ENCODE measurements at places on chromosomes 4 and X.

- no peak for DNase-seq
Observed at GRCh38 chr4:57093845-57094831, 16.0 kb downstream of the IGFBP7 start.

DNA sequence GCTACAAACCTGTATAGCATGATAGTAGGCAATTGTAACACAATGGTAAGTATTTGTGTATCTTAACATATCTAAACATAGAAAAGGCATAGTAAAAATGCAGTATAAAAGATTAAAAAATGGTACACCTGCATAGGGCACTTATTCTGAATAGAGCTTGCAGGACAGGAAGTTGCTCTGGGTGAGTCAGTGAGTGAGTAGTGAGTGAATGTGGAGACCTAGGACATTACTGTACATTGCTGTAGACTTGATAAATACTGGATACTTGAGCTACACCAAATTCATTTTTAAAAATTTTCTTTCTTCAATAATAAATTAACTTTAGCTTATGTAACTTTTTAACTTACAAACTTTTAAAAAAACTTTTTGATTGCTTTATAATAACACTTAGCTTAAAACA, 68.2 kb upstream of the MAML3 start:
- no peak for DNase-seq

DNA sequence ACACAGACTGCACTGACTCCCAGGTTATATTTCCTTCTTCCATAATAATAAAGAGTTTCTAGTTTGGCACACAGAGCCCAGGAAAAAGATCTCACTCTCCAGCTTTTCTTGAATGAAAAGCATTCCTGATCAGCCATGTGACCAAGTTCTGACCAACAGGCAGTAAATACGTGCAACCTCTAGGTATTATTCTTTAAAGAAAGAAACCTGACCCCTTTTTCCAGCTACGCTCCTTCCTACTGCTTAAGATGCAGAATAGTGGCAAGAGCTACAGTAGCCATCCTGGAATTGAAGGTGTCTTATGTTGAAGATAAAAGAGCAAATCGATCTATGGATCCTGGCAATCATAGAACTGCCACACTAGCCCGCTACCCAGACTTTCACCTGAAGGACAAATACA, 76.7 kb downstream of the LRBA start:
- DNase-seq = no peak

DNA sequence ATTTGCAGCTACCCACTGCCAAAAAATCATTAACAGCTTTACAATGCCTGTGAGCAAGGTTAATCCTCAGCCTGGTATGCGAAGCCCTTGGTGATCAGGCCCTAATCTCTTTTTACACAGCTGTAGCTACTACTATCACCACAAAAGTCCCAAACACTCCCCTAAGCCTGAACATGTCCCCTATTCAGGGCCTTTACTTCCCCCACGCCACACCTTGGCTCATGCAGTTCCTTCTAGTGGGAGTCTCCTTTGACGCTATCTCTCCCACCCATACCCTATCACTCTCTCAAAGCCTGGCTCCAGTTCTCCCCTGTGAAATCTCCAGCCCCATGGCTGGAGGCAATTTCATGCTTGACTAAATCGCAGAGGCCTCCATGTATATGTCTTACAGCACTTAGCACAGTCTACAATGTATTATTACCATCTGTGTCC, 90.6 kb upstream of the CBR4 start:
- no peak for DNase-seq

GRCh38 chr4:7160439-7160838, 31.9 kb upstream of the SORCS2 start:
- peak; percentile 62 for DNase-seq

- DNase-seq = no peak
Observed at GRCh38 chr4:17064959-17065358, 166.5 kb upstream of the LDB2 start.

DNA sequence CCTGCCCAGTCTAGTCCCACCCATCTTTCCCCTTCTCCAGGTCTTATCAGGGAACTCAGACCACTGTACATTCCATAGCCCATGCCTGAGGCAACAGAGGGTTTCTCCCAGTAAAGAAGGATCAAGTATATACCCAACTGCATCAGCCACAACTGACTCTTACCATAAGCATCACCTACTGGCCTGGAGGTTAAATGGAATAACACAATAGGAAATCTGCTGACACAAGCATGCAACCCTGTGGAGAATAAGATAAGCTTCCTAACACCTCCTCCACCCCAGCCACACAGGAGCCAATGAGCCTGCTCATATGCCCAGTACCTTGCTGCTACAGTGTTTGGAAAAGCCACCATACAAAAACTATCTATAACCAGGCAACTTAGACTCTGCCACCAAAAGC, 34.6 kb upstream of the PLK4 start:
- DNase-seq = no peak

DNA sequence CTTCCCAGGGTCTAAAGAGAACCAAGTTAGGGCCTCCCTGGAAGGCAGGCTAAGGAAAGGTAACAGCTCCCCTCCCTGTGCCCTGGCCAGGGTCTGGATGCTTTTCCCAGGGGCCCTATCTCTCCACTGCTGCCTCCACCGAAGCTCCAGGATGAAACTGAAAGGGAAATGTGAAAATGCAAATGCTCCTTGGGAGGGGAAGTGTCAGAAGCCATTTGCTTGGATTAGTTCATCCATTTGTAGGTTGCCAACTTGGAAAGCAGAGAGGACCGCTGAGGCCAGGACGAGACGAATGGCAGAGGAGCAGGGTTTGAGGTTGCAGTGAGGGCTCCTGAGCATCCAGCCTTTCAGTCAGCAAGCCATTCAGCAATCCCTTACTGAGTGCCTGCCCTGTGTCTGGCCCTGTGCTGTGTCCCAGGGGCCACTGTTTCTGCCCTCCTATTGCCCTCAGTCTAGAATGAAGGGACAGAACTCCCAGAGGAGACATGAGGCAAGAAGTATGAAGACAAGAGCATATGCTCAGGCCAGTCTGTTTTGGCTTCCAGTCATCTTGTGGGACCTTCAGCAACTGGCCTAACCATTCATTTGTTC, 45.9 kb upstream of the PGRMC1 start:
- DNase-seq = no peak

DNA sequence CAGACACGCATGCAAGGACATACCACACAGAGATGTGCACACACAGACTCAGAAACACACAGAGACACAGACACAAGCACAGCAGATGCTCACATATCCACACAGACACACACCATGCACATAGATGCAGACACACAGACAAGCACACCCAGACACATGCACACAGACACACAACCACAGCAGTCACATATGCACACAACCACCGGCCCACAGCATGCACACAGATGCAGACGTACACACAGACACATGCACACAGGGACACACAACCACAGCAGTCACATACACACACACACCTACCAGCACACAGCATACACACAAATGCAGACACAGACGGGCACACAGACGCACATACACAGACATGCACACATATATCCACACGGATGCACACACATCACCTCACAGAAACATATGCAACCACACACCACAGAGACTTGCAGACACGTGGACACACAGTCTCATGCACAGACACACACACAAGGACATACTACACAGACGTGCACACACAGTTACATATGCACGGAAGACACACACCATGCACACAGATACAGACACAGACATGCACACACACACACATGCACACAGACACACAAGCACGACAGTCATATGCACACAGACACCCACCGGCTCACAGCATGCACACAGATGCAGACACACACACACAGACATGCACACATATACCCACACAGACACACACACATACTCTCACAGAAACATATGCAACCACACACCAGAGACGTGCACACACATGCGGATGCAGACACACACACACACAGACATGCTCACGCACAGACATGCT, 25.2 kb upstream of the SLC25A6 start:
- no peak for DNase-seq

GRCh38 chr4:39044956-39045826, 13.0 kb upstream of the TMEM156 start:
- no peak for DNase-seq

DNA sequence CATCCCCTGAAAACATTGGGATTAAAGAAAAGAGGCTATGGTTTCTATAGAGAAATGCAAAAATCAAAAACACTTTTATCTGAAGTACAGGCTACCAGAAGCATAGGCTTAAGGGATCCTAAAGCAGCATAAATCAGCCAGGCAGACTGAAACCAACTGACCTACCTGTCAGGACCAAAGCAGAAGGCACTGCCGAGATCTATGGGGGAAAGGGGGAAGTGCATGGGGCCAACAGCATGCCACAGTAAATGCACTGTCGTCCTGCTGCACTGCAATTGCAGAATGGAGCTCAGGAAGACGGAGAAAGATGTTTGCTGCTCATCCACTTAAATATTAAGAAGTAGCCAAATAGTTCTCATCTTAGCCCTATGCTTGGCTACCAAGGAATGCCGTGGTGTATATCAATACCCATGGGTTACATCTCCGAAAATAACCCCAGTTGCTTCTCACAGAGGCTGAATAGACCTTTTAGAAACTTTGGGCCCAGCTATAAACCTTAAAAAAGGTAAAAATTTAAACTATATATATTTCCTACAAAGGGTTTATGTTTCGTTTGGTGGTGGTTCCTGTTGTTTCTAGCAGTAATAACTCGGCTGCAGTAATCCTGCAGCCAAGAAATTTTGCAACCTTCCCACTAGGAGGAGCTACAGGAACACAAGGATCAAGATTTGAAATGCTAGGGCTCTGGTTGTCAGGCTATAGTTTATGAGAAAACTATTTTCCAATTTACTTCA, 312.2 kb upstream of the DIAPH2 start:
- DNase-seq = no peak

GRCh38 chr4:128810331-128810870, 901 bp downstream of the JADE1 start:
- DNase-seq = peak; percentile 10

DNA sequence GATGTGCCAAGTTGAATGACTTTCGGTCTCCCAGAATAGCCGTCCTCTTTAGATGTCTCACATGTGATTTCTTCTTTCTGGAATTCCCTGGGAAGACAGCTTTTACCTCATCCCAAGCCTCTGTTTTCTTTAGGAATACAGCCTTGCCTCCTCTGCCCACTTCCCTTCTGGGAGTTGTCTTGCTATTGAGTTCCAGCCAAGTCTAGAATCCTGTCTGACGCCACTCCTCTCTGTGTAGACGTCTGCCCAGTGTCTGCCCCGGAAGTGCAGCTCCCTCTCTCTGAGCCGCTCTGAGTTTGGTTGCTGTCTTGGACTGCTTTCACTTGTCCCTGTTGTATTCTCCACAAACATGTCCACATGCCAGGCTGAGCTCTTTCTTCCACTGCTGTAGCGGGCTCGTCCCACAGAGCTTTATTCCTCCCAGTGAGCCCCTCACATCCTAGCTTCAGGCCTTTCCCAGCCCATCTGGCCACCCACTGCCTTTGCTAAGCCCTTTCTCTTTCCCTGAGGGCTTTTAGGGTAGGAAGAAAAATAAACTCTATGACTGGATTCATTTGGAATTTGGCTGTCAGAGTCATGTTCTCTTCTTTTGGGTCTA, 9.0 kb upstream of the IGFBP7 start:
- peak; percentile 15 for DNase-seq

- no peak for DNase-seq
Observed at GRCh38 chr4:152903658-152904057, 32.5 kb upstream of the FHDC1 start.

DNA sequence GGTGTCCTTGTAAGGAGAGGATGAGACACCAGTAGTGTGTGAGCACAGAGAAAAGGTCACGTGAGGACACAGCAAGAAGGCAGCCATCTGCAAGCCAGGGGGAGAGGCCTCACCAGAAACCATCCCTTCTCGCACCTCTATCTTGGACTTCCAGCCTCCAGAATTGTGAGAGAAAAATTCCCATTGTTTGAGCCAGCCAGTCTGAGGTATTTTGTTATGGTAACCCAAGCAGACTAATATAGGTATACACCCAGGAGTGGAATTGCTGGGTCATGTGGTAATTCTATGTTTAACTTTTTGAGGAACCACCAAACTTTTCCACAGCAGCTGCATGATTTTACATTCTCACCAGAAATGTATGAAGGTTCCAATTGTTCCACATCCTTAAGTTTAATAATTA, 25.6 kb downstream of the ZDHHC9 start:
- no peak for DNase-seq

- DNase-seq = no peak
Observed at GRCh38 chr4:153156721-153157120, 47.5 kb upstream of the TRIM2 start.

DNA sequence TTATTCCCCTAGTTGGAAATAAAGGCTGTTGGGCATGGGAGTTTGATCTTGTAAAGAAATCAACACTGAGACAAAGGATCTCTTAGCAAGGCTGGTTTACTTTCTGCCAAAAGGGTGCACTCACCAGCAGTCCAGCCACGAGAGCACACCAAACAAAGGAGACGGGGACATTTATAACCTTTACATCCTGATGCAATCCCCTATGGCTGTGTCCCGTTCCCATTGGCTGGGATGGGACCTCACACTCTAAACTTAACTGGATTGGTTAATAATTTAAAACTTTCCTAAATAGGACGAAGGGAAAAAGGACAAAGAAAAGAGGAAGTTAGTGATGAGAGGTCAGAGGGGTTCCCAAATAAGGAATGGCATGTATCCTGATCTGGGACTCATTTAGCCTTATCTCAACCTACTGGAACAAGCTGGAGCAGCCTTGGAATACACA, 17.9 kb downstream of the METAP1 start:
- DNase-seq = no peak

DNA sequence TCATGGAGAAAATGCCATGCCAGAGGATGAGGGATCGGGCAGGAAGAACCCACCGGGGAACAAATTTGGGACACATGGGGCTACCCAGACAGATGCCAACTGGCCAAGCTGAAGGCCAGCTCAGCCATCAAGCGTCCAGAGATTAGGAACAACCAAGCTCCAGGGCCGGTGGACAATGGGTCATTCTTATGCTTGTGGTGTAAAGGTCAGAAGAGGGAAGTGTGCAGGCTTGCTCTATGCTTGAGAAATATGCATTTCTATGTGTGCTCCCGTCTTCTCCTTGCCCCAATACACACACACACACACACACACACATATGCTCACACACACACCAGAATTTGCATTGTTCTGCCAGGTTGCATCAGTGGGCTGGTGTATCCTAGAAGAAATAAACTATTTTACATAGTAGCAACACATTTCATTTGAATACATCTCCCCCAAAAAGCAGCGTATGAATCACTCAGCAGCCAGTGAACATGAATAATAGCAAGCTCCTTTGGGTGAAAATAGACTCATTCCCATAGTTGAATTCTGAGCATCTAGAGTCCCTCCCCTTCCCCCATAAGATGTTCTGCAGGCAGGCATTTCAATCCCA, 201.9 kb upstream of the PPARGC1A start:
- no peak for DNase-seq

- DNase-seq = no peak
Observed at GRCh38 chr4:38870098-38870808, 2.6 kb downstream of the FAM114A1 start.

GRCh38 chrX:153571534-153571908, 27.4 kb downstream of the CCNQ start:
- no peak for DNase-seq

GRCh38 chr4:137194670-137195069, 337.6 kb downstream of the PCDH18 start:
- DNase-seq = no peak

DNA sequence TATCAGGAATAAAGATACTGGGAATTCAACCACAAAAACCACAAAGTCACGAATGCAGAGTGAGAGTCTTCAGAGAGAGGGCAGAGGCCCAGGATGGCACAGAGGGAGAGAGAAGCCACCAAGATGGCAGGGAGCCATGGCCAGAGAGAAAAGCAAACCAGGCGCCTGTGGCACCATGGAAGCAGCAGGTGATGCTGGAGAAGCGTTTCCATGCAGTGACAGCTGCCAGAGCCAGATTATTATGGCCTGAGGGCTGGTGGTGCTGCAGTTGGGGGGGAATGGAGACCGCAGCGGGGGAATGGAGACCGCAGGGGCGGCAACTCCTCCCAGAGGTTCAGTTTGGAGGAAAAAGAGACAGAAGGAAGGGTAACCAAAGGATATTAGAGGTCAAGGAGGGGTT, 5.8 kb downstream of the TAFAZZIN start:
- DNase-seq = no peak
